Retinal pigment epithelial cell (primary cell): ENCODE measurements at places on chromosomes 7 and 10.

DNA sequence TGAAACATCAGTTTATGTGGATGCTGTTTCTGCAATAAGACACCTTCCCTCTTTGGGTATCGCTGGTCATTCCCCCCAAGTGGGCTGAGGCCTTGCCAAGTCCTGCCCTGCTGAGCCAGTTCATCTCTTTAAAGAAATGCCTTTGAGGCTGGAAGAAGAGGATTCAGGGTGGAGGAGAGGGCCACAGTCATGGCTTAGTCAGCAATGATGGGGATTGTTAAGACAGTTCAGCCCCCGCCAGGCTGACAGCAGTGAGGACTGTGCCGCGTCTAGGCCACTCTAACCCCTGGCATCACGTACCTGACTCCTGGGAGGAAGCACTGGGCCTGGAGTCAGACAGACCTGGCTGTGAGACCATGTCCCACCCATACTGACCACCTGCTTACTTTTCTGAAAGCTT, 48.3 kb downstream of the PNLIPRP2 start:
- no peak for DNase-seq

DNA sequence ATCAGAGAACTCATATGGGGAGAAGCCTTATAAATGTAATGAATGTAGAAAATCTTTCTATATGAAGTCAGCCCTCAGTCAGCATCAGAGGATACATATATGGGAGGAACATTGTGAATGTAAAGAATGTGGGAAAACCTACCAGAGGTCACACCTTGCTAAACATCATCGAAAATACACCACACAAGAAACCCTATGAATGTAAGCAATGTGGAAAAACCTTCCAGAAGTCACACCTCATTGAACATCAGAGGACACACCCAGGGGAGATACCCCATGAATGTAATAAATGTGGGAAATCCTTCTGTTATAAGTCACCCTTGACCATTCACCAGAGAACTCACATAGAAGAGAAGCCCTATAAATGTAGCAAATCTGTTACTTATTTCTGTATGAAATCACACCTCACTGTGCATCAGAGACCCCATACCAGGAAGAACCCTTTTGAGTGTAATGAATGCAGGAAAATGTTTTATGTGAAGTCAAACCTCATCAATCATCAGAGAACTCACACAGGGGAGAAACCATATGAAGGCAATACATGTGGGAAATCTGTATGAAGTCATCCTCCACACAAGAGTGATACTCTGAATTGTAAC, 30.8 kb downstream of the ZNF12 start:
- DNase-seq = no peak

GRCh38 chr7:71286924-71287323, 155.0 kb downstream of the GALNT17 start:
- DNase-seq = no peak

GRCh38 chr10:91694170-91694794, 61.4 kb upstream of the PPP1R3C start:
- DNase-seq = no peak

DNA sequence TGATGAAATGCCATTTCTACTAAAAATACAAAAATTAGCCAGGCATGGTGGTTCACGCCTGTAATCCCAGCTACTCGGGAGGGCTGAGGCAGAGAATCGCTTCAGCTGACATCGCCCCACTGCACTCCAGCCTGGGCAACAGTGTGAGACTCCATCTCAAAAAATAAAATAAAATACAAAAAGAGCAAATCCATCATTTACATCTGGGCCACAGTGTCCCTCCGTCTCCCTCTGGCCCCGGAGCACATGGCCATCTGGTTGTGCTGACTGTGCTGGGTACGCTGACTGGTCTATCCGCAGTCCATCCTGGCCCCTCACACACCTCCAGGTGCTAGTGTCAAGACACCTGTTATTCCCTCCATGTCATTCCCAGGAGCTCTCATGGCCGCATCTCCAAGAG, 42.1 kb downstream of the KCNH2 start:
- no peak for DNase-seq

- no peak for DNase-seq
Observed at GRCh38 chr7:54781134-54781920, 22.3 kb upstream of the SEC61G start.

- DNase-seq = no peak
Observed at GRCh38 chr7:17678896-17679295, 261.4 kb downstream of the SNX13 start.

GRCh38 chr10:22293747-22294404, 22.3 kb upstream of the COMMD3 start:
- no peak for DNase-seq

DNA sequence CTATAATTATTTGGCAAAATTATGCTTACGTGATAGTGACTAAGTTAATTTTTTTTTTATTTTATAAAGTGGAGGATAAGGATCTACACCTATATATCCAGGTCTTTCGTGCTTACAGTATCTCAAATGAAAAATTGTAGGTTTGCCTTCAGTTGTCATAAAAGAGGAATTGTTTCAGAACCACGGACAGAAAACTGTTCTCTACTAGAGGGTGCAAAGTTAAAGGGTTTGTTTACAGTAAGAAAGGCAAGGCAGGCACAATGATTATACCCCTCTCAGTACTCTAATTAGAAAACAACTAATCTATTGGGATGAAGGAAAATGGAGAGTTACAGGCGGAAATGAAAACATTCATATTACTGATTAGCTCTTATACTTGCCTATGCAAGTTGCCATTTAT, 1.5 kb downstream of the PCLO start:
- no peak for DNase-seq

DNA sequence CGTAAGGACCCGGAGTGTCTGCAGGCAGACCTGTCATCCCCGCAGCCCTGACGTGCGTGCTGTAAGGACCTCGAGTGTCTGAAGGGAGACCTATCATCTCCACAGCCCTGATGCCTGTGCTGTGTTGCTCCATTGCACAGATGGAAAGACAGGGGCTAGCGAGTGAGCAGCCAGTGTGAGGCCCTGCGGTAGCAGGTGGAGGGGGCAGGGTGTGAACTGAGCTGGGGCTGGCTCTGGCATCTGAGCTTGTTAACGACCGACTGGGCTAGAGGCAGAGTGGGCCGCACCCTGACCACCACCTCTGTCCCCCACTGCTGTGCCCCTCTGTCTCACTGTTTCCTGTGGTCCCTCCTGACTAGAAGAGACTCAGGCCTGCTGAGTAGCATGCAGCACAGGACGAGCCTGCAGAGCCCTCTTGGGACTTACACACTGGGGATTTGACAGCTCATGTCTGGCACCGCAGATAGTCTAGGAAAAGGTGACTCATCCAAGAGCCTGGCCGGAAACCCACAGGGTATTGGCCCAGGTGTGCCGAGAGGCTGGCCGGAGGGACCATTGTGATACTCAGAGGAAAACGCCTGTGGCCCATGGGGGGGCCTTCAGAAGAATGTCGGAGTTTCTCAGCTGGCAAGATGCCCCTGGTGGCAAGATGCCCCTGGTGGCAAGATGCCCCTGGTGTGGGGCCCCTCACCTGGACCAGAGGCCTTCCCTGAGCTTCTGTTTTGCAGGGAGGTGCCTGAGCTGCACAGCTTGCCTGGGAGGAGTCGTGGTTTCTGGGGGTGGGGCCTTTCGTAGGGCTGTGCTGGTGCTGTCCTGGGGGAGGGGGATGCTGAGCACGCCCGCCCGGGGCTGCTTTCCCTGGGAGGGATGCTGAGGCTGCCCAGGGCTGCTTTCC, 34.3 kb downstream of the INPP5A start:
- peak; percentile 36 for DNase-seq

DNA sequence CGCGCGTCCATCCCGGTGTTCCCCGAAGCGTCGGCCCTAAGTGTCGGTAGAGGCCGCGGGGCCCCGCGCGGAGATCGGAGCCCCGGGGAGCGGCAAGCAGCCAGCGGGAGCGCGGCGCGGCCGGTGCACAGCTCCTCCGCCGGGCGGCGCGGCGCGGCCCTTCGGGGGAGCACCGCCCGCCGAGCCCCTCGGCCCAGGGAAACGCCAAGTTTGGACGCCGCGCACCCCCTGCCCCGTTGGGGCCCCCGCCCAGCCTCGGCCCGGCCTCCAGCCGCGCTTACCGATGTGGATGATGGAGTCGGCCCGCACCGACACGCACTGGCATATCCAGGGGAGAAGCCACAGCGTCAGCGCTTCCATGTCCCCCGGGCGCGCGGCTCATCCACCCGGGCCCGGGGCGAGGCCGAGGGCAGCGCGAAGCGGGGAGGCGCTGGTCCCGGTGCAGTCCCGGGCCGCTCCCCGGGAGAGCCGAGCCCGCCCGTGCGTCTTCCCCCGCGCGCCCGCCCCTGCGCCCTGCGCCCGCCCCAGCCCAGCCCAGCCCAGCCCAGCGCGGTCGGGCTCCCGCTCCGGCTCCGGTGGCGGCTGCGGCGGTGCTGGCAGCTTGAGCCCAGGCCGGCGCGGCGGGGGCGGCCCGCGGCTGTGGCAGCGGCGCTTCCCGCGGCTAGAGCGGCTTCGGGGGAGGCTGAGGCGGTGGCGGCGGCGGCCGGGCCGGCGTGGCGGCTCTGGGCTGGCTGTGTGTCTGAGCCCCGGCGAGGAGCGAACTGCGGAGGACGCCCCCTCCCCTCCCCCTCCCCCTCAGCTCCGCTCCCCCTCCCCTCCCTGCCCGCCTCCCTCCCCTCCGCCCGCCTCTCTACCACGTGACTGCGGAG, at the start of gene GRID1:
Gene GRID1, minus strand, starts transcription at position 763 of the 869 bp plus-strand sequence.
- DNase-seq = no peak

GRCh38 chr7:49001610-49002033, 77.3 kb downstream of the CDC14C start:
- DNase-seq = no peak

DNA sequence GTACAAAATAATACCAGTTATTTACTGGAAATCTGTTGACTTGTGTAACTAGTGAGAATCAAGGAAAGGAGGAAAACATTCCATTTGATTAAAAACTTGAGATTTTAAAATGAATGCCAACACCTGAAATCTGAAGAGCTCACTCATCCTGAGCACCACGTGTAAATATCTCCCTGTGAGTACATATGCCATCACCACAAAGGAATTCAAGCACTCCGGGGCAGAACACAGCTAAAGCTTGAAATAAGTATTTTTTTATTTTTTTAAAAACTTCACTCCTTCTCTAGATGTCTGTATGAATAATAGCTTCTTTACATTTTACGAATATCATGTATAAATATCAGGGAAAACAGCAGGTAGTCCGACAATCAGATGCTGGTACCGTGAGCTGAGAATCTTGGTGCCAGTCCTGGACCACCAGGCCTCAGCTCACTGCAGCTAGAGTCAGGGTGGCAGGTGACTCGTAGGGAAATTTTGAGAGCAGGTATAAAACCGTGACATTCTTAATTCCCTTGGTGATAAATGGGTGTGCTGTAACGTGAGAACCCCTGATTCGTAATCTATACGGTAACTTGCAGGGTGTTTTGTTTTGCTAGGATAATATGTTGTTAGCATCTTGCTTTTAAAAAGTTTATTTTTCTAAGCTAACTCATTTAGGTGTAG, 12.7 kb downstream of the LMTK2 start:
- DNase-seq = no peak

DNA sequence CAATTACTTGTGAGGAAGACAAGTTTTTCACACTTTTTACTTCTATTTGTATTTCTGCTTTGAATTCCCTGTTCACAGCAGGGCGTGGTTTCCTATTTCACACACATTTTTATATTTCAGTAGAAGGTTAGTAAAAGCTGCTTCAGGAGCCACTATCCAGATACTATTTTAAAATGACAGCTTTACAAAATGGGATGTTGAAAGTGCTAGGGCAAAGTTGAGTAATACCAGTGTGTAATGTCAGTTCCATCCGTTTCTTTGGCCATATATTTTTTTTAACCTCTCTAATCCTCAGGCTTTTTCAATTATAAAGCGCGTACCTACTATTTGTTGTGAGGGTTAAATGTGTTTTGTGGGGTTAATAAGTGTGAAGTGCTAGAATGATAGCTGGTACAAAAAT, 276.6 kb downstream of the GPR158 start:
- DNase-seq = no peak

- DNase-seq = no peak
Observed at GRCh38 chr10:103353281-103353680, 2.3 kb upstream of the PCGF6 start.

DNA sequence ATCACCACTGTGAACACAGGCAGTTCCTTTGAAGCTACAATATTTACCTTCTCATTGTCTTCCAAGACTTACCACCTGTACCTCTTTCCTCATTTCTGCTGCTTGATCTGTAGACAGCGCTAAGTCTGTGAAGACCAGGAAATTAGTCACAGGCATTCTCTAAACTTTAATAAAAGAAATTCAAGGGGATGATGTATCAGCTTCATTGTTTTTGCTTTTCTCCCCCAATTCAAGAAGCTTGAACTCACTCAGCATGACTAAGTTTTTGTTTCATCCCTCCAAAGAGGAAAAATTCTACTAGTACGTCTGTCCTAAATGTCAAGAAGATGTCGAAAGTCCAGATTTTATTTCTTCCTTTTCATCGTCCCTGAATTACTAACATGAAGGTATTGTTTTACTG, 75.3 kb upstream of the PPP1R9A start:
- no peak for DNase-seq

DNA sequence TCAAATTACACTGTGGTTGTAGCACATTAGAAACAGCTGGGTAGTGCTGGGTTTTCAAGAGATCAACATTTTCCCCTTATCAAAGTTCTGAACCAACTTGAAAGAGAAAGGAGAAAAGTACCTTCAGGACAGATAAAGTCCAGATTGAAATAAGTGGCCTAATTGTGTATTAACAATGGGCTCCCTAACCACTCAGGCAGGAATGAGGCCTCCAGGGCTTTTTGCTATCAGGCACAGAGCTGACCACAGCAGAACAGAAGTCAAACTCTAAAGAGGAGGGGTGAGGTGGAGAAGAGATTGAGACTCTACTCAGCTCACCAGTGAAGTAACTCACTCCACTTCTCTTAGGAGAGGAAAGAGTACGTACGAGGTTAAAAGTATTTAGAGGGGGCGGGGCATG, 394.1 kb upstream of the PHF14 start:
- DNase-seq = no peak

- no peak for DNase-seq
Observed at GRCh38 chr7:6579446-6579845, 2.2 kb downstream of the ZDHHC4 start.

- DNase-seq = no peak
Observed at GRCh38 chr10:17425584-17426262, 28.7 kb downstream of the ST8SIA6 start.

- DNase-seq = no peak
Observed at GRCh38 chr7:69670701-69671100, 72.4 kb downstream of the AUTS2 start.

GRCh38 chr10:5813091-5813340, 218 bp downstream of the GDI2 start:
- DNase-seq = no peak

GRCh38 chr7:27344471-27344870, 101.9 kb downstream of the EVX1 start:
- no peak for DNase-seq

GRCh38 chr10:43816351-43817321, 168.0 kb upstream of the ZNF32 start:
- DNase-seq = no peak

GRCh38 chr10:73655257-73655989, 406 bp downstream of the SYNPO2L start:
- DNase-seq = no peak

GRCh38 chr10:113003052-113003451, 53.0 kb downstream of the TCF7L2 start:
- DNase-seq = no peak

GRCh38 chr7:2082139-2082998, 150.4 kb downstream of the MAD1L1 start:
- DNase-seq = peak; percentile 81
